Right lobe of liver (tissue), 6 donors: ENCODE measurements at places on chromosomes 4 and X.

GRCh38 chr4:175905925-175906324, 93.9 kb upstream of the GPM6A start:
- no peak for DNase-seq
- no peaks in the 10 kb centered on the region for H3K27me3 ChIP-seq
- no peaks in the 10 kb centered on the region for H3K36me3 ChIP-seq
- H3K27ac ChIP-seq, result no peak overlapping the region
- no peaks in the 10 kb centered on the region for H3K4me1 ChIP-seq
- H3K4me3 ChIP-seq, result no peak overlapping the region

DNA sequence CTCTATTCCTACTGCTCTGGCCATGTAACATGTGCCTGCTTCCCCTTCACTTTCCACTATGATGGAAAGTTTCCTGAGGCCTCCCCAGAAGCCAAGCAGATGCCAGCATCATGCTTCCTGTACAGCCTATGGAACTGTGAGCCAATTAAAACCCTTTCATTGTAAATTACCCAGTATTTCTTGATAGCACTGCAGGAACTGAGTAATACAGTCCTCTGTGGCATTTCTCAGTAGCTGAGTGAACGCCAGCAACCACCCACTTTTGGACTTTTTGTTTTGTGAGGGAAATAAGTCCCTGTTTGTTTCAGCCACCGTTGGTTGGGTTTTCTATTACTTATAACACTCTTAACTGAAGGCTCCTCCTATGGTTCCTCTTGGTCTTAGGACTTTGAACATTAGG, 104.1 kb downstream of the C4orf51 start:
- H3K4me3 ChIP-seq, result no peak overlapping the region
- no peak for DNase-seq

GRCh38 chr4:13378973-13379759, 105.0 kb downstream of the RAB28 start:
- no peak for DNase-seq
- H3K36me3 ChIP-seq, result no peaks in the 10 kb centered on the region
- H3K27me3 ChIP-seq, result no peaks in the 10 kb centered on the region
- H3K27ac ChIP-seq, result no peak overlapping the region
- H3K4me1 ChIP-seq, result no peaks in the 10 kb centered on the region

- no peaks in the 10 kb centered on the region for H3K27me3 ChIP-seq
- no peak overlapping the region for H3K27ac ChIP-seq
- no peak for DNase-seq
- no peak overlapping the region for H3K4me3 ChIP-seq
Observed at GRCh38 chr4:122671919-122672490, 51.1 kb upstream of the IL21 start.
